Frontal cortex (tissue), 4 donors: ENCODE measurements at places on chromosomes 16 and 17. TPM values are rescaled to one million over a fixed set of nuclear protein-coding genes. Genes with fewer than 3 reads are reported as not detected.

Gene BICDL2
- not detected for total RNA-seq

Gene DNAI2
- not detected for total RNA-seq

Gene KRT32
- not detected for total RNA-seq

Gene GAS7
- 67.7 TPM for total RNA-seq

Gene PRSS33
- not detected for total RNA-seq

Gene ABCA5
- total RNA-seq = 49.3 TPM

Gene KCNJ12
- 0.82 TPM for total RNA-seq

Gene OR1F1
- 0.41 TPM for total RNA-seq

Gene OTOP3
- not detected for total RNA-seq

Gene RAB26
- 4.1 TPM for total RNA-seq

Gene CES4A
- total RNA-seq = 9.0 TPM

Gene HES7
- total RNA-seq = 1.2 TPM

Gene MMP28
- 9.4 TPM for total RNA-seq

Gene KDM6B
- 15.1 TPM for total RNA-seq
